ENCODE measurements at places on chromosomes 7 and 10.

GRCh38 chr10:78004215-78005026 is 24.9 kb downstream of the POLR3A start:
- no peak for DNase-seq

- DNase-seq = no peak
Measured at GRCh38 chr7:12927635-12928434, 240.4 kb downstream of the ARL4A start.

DNA sequence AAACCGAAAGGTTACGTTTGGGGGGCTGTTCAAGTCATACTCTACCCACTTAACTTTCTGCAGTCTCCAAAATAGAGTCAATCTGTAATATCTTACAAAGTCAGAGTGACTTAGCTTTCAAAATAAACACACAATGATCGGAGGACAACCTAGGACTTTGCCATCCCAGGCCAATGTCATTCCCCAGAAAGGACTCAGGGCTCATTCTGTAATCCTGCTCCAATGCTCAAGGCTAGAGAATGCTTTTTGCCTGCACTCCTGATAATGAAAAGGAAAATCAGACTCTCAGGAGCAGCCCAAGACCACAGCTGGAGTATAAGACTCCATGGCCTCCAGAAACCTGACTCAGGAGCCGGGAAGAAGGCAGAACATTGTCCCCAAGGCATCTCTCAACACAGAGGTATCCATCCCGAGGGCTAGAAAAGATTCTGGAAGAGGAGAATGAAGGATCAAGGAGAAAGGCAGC is 28.5 kb upstream of the ASCC1 start:
- DNase-seq = no peak

GRCh38 chr10:36606234-36606839 is 519.1 kb upstream of the ANKRD30A start:
- no peak for DNase-seq

DNA sequence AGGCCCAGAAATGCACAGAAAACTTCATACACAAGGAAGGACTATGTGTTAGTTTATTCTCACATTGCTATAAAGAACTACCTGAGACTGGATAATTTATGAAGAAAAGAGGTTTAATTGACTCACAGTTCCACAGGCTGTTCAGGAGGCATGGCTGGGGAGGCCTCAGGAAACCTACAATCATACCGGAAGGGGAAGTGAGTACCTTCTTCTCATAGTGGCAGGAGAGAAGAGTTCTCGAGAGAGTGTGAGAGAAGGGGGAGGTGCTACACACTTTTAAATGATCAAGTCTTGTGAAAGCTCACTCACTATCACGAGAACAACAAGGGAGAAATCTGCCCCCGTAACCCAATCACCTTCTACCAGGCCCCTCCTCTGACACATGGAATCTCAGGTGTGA is 16.8 kb upstream of the RAMP3 start:
- DNase-seq = no peak

DNA sequence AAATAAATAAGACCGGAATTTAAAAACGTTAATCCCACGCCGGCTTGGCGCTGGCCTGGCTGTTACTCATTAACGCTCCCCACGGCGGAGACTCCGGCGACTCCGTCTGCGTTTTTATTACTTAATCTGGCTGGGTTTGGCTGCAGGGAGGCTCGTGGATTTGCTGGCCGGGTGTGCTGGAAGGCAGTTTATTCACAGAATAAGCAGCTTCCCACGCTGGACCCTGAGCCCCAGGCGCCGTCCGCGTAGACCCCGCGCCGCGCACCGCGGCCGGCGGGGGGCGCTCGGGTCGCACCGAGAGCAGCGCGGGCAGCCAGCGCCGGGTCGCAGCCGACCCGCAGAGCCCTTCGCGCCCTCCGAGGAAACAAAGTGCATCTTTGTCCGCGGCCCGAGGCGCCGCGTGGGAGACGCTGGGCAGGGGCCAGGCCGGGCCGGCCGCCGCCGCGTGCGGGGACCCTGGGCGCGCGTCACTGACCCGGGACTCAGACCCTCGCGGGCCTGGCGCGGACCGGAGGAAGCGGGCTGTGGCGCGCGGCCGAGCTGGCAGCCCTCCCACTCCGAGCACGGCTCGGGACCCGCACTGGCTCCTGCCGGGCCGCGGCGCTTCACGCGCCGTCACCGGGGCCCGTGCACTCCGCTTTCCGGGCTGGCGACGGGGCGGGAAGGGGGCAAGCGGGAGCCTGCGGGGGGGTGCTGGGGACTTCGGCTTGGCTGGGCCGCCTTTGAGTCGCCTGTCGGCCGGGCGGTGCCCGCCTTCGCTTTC is 587 bp upstream of the GRK5 start:
- DNase-seq = peak; percentile 76

GRCh38 chr7:17986851-17987250 is 40.8 kb downstream of the PRPS1L1 start:
- peak; percentile 70 for DNase-seq

DNA sequence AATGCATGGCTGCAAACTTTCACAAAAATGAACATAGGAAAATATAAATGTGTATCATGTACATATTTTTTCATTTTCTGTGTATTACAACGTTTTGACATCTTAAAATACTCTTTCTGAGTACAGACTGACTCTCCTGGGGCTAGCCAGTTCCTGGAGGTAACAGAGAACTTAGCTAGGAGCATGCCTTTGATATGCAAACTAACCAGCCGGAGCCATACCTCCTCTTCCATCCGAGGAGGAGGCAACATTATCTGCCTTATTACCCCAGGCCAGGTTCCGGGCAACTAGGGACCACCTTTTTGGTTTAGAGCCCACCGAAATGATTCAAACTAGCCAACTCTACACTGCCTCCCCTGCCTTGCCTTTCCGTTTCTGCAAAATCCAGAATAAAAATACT is 33.7 kb upstream of the HECW1 start:
- no peak for DNase-seq

Measured in fibroblast of skin of scalp (primary cell).